Calu3 (cell line): ENCODE measurements at places on chromosomes 1 and 21.
A peak's percentile ranks its signal among the peaks of the same experiment; 100 is the strongest.

- no peaks in the 10 kb centered on the region for H3K4me1 ChIP-seq
- DNase-seq, result no peak
- no peak overlapping the region for H3K4me3 ChIP-seq
- no peaks in the 10 kb centered on the region for H3K27me3 ChIP-seq
- H3K36me3 ChIP-seq, result peaks cover 5% of the 10 kb centered on the region
Observed at GRCh38 chr1:225378880-225379279, 49.0 kb downstream of the LBR start.

- H3K36me3 ChIP-seq, result peaks cover 11% of the 10 kb centered on the region
- H3K27ac ChIP-seq, result peak overlapping the region; percentile 21
- H3K27me3 ChIP-seq, result peaks cover 13% of the 10 kb centered on the region
Observed at GRCh38 chr1:26161415-26162219, 2.7 kb downstream of the FAM110D start.

DNA sequence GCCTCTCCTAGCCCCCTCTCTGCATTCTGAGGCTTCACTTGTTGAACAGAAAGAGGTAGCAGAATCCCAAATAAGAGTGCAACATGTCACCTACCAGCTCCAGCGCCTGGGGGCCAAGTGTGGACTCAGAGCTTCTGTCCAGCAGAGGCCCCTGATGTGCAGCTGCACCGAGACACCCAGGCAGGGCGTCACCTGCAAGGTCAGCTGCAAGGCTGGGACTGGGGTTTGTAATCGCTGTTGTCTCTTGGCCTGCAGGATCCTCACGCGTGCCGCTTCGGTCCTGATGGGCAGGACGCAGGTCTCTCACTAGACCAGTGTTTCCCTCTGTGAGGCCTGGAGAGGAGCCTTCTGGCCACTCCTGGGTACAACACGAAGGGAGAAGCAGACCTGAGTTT is 4.3 kb upstream of the SLX9 start:
- H3K4me3 ChIP-seq, result no peak overlapping the region
- H3K4me1 ChIP-seq, result peaks cover under 1% of the 10 kb centered on the region
- peaks cover 24% of the 10 kb centered on the region for H3K27me3 ChIP-seq
- H3K27ac ChIP-seq, result no peak overlapping the region
- peaks cover 15% of the 10 kb centered on the region for H3K36me3 ChIP-seq

DNA sequence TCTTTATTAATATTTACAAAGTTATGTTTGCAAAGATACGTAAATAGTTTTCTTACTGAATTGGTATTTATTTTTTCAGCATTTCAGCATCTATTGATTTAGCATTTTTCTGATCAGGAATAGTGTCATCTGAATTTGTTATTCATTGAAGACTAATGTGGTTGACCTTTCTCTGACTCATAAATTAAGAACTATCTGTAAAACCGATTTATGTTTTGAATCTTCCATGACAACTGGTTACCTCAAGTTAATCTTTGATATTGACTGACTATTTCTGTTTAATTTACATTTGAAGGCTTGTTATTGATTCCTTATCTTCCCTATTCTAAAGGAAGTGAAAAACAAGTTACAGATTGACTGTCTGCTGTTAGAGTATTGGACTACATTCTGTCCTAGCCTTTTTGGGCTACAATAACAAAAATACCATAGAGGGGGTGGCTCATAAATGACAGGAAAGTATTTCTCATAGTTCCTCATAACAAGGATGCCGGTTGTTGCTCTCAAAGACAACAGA is 1131.4 kb downstream of the PLA2G4A start:
- no peaks in the 10 kb centered on the region for H3K36me3 ChIP-seq
- H3K4me1 ChIP-seq, result peaks cover 15% of the 10 kb centered on the region
- no peak for DNase-seq
- H3K27ac ChIP-seq, result no peak overlapping the region
- no peaks in the 10 kb centered on the region for H3K27me3 ChIP-seq
- no peak overlapping the region for H3K4me3 ChIP-seq

DNA sequence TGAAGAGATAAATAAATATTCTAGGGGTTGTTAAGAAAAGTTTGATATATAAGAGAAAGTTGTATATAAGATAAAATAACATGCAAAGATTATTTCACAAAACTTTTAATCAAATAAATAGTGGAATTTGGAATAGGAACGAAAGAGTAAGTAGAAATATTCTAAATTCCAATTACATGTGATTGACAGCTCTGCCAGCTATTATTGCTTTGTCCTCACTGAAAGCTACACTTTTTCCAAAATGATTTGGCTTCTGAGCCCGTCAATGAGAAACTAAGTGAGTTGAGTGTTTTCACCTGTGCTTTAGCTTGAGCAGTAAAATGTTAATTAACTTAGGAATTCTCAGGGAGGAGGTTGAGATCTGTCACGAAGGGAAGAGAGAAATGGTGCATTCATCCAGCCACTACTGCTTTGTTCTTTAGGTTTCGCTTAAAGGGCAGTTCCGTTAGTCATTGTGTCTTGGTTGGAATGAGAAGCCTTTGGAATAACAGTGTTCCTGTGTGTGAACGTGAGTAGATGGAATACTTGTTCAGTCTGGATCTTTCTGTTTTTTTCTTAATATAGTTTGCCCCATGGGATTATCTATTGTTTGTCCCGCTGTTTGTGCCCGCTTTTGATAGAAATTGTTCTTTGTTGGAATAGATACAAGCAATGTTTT is 63.3 kb upstream of the CR1L start:
- H3K27ac ChIP-seq, result no peak overlapping the region
- no peaks in the 10 kb centered on the region for H3K36me3 ChIP-seq
- H3K27me3 ChIP-seq, result peaks cover 29% of the 10 kb centered on the region
- H3K4me1 ChIP-seq, result peaks cover 5% of the 10 kb centered on the region

DNA sequence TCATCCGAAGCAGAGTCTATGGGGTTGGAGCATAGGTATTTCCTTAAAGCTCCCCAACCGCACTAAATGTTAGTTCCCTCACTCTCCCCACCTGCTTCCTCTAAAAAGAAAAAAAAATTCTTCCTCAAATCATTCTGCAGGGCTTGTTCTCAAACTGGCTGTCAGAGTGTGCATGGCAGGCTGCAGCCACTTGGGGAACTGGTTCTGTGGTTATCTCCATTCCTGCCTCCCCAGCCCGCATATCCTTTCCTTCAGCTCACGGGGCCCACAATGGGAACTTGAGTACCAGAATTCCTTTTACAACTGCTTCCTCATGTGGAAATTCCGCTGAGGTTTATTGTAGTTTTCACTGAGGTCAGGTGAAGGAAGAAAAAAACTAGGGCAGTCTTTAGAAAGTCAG is 159.2 kb downstream of the PIGK start:
- H3K36me3 ChIP-seq, result no peaks in the 10 kb centered on the region
- H3K27me3 ChIP-seq, result no peaks in the 10 kb centered on the region
- H3K27ac ChIP-seq, result no peak overlapping the region
- H3K4me3 ChIP-seq, result no peak overlapping the region

DNA sequence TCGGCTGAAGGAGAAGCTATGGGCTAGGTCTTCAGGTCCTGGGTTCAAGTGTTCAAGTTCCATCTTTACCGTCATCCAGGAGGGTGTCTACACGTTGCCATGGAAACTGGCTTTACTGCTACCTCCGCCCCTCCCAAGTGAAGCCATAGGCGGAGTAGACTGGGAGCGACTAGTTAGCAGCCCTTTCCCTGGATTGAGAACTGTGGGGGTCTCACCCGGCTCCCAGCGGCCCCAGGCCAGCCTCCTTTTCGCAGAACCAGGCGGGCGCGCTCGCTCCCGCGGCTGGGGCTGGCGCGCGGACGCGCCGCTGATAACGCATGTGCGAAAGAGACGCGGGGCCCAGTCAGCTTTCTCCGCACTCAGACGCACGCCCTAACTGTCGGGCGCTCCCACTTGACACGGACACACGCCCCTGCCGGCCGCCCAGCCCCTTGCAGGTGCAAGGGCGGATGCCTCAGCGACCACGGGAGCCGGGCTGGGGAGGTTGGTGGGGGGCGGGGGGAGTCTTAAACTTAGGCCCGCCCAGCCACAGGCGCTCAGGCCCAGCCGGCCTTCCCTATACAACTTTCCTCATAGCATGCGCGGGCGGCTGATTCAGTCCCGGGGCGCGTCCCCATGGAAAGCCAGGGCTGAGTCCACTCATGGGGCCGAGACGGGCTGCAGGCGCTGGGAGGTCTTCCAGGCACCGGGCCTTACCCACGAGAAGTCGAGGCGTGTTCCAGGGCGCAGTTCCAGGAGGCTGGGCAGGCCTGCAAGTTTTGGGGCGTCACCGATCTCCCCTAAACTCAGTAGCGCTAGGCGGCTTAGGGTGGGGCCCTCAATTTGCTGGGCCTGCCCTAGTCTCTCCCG is 7.4 kb downstream of the EFNA4 start:
- H3K4me1 ChIP-seq, result peaks cover 18% of the 10 kb centered on the region
- peak; percentile 87 for DNase-seq
- H3K36me3 ChIP-seq, result peaks cover 38% of the 10 kb centered on the region

GRCh38 chr1:200359610-200360163 is 50.1 kb downstream of the ZNF281 start:
- peaks cover 5% of the 10 kb centered on the region for H3K36me3 ChIP-seq
- no peak overlapping the region for H3K4me3 ChIP-seq
- H3K27me3 ChIP-seq, result no peaks in the 10 kb centered on the region

- no peak overlapping the region for H3K4me3 ChIP-seq
- no peaks in the 10 kb centered on the region for H3K4me1 ChIP-seq
- H3K36me3 ChIP-seq, result no peaks in the 10 kb centered on the region
Observed at GRCh38 chr21:39077876-39078275, 105.4 kb downstream of the PSMG1 start.

DNA sequence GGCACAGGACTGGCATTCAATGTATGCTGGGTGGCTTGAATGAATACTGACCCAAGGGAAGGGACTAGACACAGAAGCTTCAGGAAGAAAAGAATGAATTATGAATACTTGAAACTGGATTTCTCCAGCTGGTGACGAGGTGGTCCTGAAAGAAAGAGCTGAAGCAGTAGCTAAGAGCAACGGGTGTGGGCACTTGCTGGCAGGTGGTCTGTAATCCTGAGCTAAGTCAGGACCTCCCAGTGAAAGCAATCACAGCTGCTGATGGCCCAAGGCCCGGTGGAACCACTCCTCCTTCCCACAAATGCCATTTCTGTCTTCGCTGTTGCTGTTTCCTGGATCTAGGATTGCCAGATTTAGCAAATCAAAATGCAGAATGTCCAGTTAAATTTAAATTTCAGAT is 47.0 kb downstream of the NEK2 start:
- no peak overlapping the region for H3K4me3 ChIP-seq
- H3K27me3 ChIP-seq, result no peaks in the 10 kb centered on the region
- DNase-seq, result no peak

- no peak overlapping the region for H3K4me3 ChIP-seq
- H3K4me1 ChIP-seq, result peaks cover 16% of the 10 kb centered on the region
- H3K36me3 ChIP-seq, result no peaks in the 10 kb centered on the region
- DNase-seq, result no peak
Observed at GRCh38 chr1:47235806-47236205, 3.8 kb upstream of the TAL1 start.

DNA sequence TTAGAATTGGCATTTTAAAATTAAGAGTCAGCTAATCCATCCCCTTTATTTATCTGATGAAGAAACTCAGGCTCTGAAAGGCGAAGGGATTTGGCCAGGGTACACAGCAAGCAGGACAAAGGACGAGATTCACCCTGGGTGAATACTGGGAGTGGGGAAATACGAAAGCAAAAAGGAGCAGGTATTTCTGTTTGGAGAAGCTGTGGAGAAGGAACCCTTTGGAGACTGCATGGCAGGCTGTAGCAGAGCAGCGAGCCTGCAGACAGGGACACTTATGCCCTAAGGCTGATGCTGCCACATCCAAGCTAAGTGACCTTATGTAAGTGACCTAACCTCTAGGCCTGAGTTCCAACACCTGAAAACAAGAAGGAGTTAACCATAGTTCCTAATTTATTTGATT is 207.2 kb upstream of the C1orf87 start:
- H3K4me1 ChIP-seq, result peaks cover 22% of the 10 kb centered on the region
- no peaks in the 10 kb centered on the region for H3K36me3 ChIP-seq
- DNase-seq, result no peak
- H3K4me3 ChIP-seq, result no peak overlapping the region

GRCh38 chr1:21027805-21028204 is 148.9 kb downstream of the EIF4G3 start:
- no peaks in the 10 kb centered on the region for H3K36me3 ChIP-seq
- H3K4me3 ChIP-seq, result no peak overlapping the region
- DNase-seq, result no peak
- no peak overlapping the region for H3K27ac ChIP-seq

GRCh38 chr1:95503278-95504030 is 269.4 kb downstream of the RWDD3 start:
- DNase-seq, result no peak
- no peak overlapping the region for H3K27ac ChIP-seq
- H3K4me1 ChIP-seq, result no peaks in the 10 kb centered on the region
- no peaks in the 10 kb centered on the region for H3K27me3 ChIP-seq
- H3K4me3 ChIP-seq, result no peak overlapping the region
- H3K36me3 ChIP-seq, result no peaks in the 10 kb centered on the region

- no peak overlapping the region for H3K4me3 ChIP-seq
- H3K27me3 ChIP-seq, result peaks cover 36% of the 10 kb centered on the region
- no peak overlapping the region for H3K27ac ChIP-seq
- peaks cover 11% of the 10 kb centered on the region for H3K4me1 ChIP-seq
Observed at GRCh38 chr1:175317309-175317708, 124.7 kb upstream of the KIAA0040 start.
